Memory B cell (primary cell): ENCODE measurements at places on chromosomes 5 and 9.

DNA sequence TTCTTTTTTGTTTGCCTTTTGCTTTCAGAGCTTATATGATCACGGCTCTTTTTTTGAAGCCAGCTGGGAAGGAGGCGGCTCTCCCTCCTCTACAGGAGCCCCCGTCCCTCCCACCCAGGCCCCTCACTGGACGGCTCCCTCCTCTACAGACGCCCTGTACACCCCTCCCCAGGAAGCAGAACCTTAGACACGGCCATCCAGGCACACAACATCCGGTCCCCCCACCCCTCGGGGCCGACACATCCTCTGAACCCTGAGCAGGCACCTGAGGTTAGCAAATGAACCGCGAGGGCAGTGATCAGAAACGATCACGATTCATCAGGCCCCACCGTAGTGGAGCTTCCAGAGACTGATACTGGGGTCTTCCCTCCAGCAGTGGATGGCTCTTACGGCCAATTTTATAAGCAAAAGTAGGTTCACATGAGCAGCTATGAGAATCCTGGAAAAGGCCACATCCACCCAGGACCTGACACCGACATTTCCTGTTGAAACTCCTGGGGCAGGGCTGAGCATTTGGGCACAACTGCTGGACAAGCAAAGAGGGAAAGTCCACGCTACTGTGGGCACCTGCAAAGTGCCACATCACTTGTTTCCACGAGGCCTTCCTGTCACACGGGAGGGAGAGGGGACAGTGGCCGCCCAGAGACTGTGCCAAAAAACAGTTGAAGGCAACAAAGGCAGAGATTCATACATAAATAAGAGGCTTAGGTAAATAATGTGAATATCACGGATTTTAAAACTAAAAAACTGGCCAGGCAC, 78.9 kb downstream of the SEMA4D start:
- peaks cover 48% of the 10 kb centered on the region for H3K4me1 ChIP-seq
- peak overlapping the region; percentile 83 for H3K4me3 ChIP-seq
- H3K36me3 ChIP-seq, result peaks cover 12% of the 10 kb centered on the region
- H3K27ac ChIP-seq, result peak overlapping the region; percentile 91

DNA sequence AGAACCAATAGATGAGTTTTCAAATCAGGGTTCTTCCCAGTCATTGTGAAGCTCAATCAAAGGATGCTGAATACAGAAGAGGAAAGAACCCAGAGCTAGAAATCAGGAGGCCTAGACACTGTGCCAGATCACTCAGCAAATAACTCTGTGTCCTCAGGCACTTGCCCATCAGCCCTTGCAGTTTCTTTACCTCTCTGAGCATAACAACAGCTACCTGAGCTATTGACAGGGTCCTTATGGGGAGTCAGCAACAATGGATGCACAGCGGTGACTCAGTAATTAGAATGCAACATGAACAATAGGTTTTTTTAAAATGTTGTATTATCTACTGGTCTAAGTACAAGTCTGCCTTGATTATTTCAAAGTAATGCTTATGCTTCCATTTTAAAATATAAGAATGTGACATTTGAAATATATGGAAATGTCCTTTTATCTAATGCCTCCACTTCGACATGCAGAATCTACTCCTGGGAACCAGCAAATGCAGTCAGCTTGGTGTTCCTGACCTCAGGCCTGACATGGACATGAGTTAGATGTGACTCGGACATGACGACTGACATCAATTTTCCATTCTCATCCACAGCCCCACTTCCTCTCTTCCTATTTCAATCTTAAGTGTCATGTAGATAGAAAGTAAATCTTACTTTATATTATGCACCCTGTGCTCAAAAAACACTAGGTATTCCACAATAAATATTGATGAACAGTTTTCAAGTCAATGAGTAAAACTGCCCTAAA, 155.0 kb downstream of the TLE1 start:
- no peak overlapping the region for H3K4me3 ChIP-seq
- H3K4me1 ChIP-seq, result peaks cover 16% of the 10 kb centered on the region
- H3K27ac ChIP-seq, result no peak overlapping the region
- no peak for DNase-seq
- H3K36me3 ChIP-seq, result no peaks in the 10 kb centered on the region
- H3K27me3 ChIP-seq, result no peaks in the 10 kb centered on the region

DNA sequence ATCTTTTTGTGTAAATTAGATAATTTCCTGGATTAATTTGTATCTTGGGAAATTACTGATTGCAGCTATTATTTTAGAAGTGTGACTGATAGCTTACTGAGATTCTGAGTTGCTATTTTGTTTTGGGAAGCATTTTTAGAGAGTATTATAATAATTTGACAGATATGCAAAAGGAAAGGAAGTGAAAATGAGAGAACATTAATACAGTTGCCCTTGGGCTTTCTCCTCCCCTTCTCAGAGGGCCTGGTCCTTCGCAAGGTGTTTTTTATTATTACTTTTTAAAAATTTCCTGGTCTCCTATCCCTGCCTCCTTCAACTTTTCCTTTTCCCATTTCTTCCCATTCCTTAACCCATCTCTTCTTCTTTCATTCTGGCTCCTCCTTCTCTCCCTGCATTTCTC, 32.6 kb downstream of the UBAP1 start:
- peaks cover 4% of the 10 kb centered on the region for H3K36me3 ChIP-seq
- DNase-seq, result no peak
- no peak overlapping the region for H3K27ac ChIP-seq
- peaks cover 24% of the 10 kb centered on the region for H3K4me1 ChIP-seq
- no peak overlapping the region for H3K4me3 ChIP-seq

GRCh38 chr9:29796291-29796952, 2223.1 kb upstream of the C9orf72 start:
- H3K27ac ChIP-seq, result no peak overlapping the region
- no peaks in the 10 kb centered on the region for H3K27me3 ChIP-seq
- no peak overlapping the region for H3K4me3 ChIP-seq
- H3K4me1 ChIP-seq, result no peaks in the 10 kb centered on the region
- DNase-seq, result no peak
- no peaks in the 10 kb centered on the region for H3K36me3 ChIP-seq

DNA sequence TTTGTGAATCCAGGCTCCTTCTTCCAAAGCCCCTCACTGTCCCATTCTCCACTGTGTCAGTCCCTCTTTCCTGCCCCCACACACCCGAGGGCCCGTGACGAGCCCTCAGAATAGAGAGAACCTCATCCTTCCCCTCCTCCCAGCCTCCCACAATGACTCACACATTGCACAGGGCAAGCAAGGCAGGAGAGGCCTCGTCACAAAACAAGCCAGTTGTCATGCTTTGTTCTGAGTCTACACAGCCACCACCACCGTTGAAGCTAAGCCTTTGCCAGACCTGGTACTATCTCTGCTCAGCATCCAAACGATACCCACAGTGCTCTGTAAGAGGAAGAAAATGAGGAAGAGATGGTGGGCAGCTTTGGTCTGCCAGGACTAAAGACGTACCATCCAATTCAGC, 142.2 kb upstream of the ZNF366 start:
- peaks cover 6% of the 10 kb centered on the region for H3K27me3 ChIP-seq
- H3K4me3 ChIP-seq, result no peak overlapping the region
- H3K36me3 ChIP-seq, result no peaks in the 10 kb centered on the region
- DNase-seq, result no peak

DNA sequence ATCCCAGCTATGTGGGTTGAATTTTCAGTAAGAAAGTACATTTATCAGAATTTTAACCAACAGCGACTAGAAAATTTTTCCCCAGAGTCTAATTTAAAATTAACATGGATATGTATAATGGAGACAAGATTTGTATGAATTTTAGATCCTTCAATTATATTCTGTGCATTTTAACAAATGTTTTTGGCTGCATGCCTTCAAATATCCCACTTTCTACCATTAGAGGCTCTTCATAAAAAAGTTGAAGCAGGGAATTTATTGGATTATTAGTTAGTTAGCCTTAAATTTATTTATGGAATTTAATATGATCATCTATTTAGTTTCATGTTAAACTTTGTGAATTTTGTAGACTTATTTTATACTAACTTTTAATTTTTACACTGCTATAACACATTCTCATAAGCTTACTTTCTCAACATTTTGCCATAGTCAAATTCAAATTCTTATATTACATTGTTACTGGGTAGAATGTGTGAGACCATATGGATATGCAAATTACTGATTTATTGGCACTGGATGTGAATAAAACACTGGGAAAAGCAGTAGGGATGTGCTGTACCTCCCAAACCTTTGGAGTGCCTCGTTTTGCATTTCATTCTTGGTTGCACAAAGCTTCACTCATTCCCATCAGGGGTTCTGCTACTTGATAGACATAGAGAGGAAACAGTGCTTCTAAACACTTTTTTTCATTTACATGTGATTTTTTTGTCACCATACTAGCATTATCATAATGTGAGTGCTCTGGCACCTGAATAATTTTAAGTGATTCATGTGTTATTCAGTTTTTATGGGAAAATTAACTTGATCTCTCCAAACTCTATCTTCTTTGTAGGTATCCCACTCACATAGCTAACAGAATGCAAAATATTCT, 491.8 kb upstream of the COX7C start:
- H3K4me3 ChIP-seq, result no peak overlapping the region
- H3K36me3 ChIP-seq, result no peaks in the 10 kb centered on the region
- DNase-seq, result no peak

- no peaks in the 10 kb centered on the region for H3K27me3 ChIP-seq
- no peak overlapping the region for H3K27ac ChIP-seq
- DNase-seq, result no peak
- no peak overlapping the region for H3K4me3 ChIP-seq
- H3K4me1 ChIP-seq, result peaks cover 7% of the 10 kb centered on the region
Measured at GRCh38 chr9:112551641-112552040, 65.0 kb downstream of the KIAA1958 start.

DNA sequence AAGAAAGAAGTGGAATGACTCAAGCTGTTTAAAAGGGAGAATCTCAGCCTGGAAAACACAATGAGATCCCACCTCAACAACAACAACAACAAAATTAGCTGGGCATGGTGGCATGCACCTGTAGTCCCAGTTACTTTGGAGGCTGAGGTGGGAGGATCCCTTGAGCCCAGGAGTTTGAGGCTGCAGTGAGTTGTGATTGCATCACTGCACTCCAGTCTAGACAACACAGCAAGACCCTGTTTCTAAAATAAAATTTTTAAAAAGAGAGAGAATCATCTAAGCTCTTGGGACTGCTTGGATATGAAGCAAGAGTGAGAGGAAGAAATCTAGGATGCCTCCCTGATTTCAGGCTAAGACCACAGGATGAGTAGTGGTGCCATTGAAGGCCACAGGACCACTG, 47.4 kb upstream of the KIF2A start:
- no peak overlapping the region for H3K4me3 ChIP-seq
- H3K27me3 ChIP-seq, result peaks cover 7% of the 10 kb centered on the region
- no peak for DNase-seq
- H3K4me1 ChIP-seq, result peaks cover 8% of the 10 kb centered on the region

DNA sequence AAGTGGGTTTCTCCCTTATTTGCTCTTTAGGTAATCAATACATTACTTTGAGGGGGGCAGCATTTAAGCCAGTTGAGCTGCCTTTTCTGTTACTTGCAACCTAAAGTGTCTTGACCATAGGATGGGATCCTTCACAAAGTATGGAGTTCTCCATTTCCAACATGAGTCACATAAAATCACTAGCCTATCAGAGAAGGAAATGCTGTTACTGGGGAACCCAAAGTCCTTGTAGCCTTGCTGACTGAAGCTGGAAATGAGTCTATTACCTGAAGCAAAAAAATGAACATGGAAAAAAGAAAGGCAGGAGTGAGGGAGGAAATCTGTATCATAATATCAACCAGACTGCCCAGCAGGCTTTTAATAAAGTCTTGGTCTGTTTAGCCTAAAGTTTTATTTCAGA, 42.8 kb upstream of the SLIT3 start:
- peaks cover 7% of the 10 kb centered on the region for H3K27me3 ChIP-seq
- no peaks in the 10 kb centered on the region for H3K4me1 ChIP-seq
- no peak overlapping the region for H3K27ac ChIP-seq
- H3K36me3 ChIP-seq, result no peaks in the 10 kb centered on the region
- DNase-seq, result no peak

DNA sequence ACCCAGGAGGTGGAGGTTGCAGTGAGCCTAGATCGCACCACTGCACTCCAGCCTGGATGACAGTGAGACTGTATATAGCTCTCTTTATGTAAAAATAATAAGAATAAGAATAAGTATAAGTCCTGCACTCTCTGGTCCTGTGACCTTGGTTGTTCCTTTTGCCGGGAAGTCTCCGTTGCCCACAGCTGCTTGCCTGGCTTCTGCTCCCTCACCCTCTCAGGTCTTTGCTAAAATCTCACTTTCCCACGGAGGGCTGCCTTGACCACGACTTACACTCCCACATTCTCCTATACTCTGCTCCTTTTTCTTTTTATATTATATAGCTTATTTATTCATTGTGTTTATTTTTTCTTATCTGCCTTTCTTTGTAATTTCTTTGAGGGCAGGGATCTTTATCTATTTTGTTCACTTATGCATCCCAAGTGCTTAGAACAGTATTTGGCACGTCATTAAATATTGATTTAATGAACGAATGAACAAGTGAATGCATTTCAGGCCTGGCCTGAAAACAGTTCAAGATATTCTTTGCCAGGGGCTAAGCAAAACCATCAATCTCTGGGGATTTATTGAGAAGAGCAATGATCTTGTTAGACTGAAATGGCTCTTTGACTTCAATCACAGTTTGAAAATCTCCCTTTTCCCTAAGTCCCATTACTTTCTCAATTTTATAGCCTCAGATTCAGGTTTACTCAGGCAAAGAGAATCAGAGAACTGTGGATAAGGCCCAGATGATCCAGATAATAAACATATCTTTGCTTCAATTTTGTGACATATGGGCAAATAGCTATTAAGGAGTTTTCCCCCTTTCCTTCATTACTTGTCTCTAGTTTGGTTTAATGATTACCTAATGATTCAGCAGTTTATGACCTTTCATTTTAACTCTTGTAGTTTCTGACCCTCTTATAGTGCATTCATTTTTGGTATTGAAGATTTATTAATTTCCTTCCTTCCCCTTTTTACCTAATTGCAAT, 60.8 kb upstream of the TMC1 start:
- peaks cover 4% of the 10 kb centered on the region for H3K4me1 ChIP-seq
- no peaks in the 10 kb centered on the region for H3K36me3 ChIP-seq
- H3K4me3 ChIP-seq, result no peak overlapping the region
- DNase-seq, result no peak
- no peak overlapping the region for H3K27ac ChIP-seq
- H3K27me3 ChIP-seq, result no peaks in the 10 kb centered on the region

- no peak overlapping the region for H3K27ac ChIP-seq
- DNase-seq, result no peak
- H3K36me3 ChIP-seq, result no peaks in the 10 kb centered on the region
Measured at GRCh38 chr9:87271696-87272477, 225.8 kb upstream of the DAPK1 start.

DNA sequence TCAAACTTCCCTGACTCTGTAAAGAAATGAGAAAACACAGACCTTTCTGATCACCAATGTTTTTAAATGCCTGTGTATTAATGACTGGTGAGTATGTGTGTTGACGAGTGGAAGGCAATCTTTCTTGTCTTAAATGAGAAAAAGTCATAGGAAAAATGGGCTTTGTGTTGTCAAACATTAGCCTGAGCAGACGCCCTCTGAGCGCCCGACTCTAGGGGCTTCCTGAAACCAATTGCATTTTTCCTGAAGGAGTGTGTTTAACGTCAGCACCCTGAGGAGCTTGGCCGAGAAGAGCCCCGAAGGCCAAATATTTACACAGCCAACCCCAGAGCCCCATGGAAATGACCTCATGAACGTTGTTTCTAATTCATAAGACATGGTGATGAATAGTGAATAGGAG, 154.3 kb downstream of the PHF2 start:
- no peaks in the 10 kb centered on the region for H3K4me1 ChIP-seq
- peaks cover 6% of the 10 kb centered on the region for H3K36me3 ChIP-seq
- DNase-seq, result no peak
- H3K4me3 ChIP-seq, result no peak overlapping the region
- H3K27me3 ChIP-seq, result peaks cover 23% of the 10 kb centered on the region
- no peak overlapping the region for H3K27ac ChIP-seq

- H3K27ac ChIP-seq, result no peak overlapping the region
- no peaks in the 10 kb centered on the region for H3K36me3 ChIP-seq
- H3K4me1 ChIP-seq, result no peaks in the 10 kb centered on the region
- no peak for DNase-seq
Measured at GRCh38 chr5:22596404-22596970, 256.7 kb downstream of the CDH12 start.
